ENCODE measurements at places on chromosomes 7 and 10. TPM values are rescaled to one million over a fixed set of nuclear protein-coding genes. Genes with fewer than 3 reads are reported as not detected.

HGF gene
- 1.8 TPM for total RNA-seq

FRG2B gene
- not detected for total RNA-seq

CAMK1D gene
- 0.32 TPM for total RNA-seq

INMT gene
- total RNA-seq = 0.15 TPM

MCU gene
- 24.0 TPM for total RNA-seq

SGCE gene
- 55.5 TPM for total RNA-seq

ACTA2 gene
- total RNA-seq = 14.0 TPM

LIPK gene
- total RNA-seq = not detected

SFMBT2 gene
- 0.65 TPM for total RNA-seq

GNAT3 gene
- total RNA-seq = not detected

FAM171A1 gene
- 26.3 TPM for total RNA-seq

RADIL gene
- total RNA-seq = 0.32 TPM

CHAT gene
- total RNA-seq = not detected

DNAJB6 gene
- total RNA-seq = 134 TPM

SRGN gene
- total RNA-seq = 914 TPM

TDRD1 gene
- total RNA-seq = not detected

LRRD1 gene
- total RNA-seq = under 0.01 TPM

SEPHS1 gene
- 34.8 TPM for total RNA-seq

MACC1 gene
- total RNA-seq = not detected

AGMO gene
- 8.2 TPM for total RNA-seq

CDNF gene
- 0.32 TPM for total RNA-seq
